Activated T-helper 1 cell treated with anti-CD3 and anti-CD28 coated beads, Interleukin-12 subunit alpha, Interleukin-12 subunit beta, Interleukin-2, Interleukin-4 antibody, amounts not matched to agents 30 ng/mL and 10 ng/mL and 1 ng/mL, durations not matched to agents 14 hours and 24 hours and 36 hours (primary cell): ENCODE measurements at places on chromosomes 2 and 18. TPM values are rescaled to one million over a fixed set of nuclear protein-coding genes. Genes with fewer than 3 reads are reported as not detected.

DNA sequence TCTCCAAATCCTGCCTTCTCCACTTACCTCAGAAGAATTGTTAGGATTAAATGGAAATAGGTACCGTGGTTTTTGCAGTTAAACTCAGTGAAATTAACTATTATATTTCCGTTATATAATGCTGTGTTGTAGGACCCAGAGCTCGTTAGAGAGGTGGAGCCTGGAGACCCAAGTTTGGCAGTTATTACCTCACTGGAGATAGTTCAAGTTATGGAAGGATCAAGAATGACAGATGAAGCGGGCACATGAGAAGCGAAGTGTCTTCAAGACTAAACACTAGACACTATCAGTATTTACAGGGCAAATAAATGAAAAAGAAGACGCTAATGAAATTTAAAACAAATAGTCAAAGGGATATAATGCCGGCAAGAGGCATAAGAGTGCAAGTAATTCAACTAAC is 866 bp downstream of the CWC22 start:
- H3K4me3 ChIP-seq = peak overlapping the region; percentile 94
- H3K27ac ChIP-seq = peak overlapping the region; percentile 97
- H3K36me3 ChIP-seq = peaks cover 9% of the 10 kb centered on the region
- peaks cover 31% of the 10 kb centered on the region for H3K4me1 ChIP-seq
- DNase-seq = no peak

DNA sequence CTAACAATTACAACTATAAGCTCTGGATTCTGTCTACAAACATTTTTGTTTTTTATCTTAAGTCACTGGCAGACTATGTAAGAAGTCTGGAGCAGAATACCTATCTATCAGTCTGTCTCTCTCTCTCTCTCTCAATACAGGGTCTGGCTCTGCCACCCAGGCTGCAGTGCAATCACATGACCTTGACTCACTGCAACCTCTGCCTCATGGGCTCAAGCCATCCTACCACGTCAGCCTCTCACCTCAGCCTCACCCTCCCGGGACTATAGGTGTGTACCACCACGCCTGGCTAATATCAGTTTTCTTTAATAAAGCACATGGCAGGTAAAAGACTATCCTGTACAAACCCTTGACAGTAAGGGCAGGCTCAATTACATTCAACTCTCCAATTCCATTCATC is 96.9 kb downstream of the OSBPL1A start:
- DNase-seq = no peak
- no peak overlapping the region for H3K4me3 ChIP-seq
- H3K4me1 ChIP-seq = no peaks in the 10 kb centered on the region
- no peak overlapping the region for H3K27ac ChIP-seq

GRCh38 chr2:176085120-176085788 is 1.5 kb upstream of the EVX2 start:
- H3K4me3 ChIP-seq = no peak overlapping the region
- H3K27me3 ChIP-seq = peaks cover 88% of the 10 kb centered on the region
- peak overlapping the region; percentile 58 for H3K27ac ChIP-seq
- H3K4me1 ChIP-seq = no peaks in the 10 kb centered on the region

DNA sequence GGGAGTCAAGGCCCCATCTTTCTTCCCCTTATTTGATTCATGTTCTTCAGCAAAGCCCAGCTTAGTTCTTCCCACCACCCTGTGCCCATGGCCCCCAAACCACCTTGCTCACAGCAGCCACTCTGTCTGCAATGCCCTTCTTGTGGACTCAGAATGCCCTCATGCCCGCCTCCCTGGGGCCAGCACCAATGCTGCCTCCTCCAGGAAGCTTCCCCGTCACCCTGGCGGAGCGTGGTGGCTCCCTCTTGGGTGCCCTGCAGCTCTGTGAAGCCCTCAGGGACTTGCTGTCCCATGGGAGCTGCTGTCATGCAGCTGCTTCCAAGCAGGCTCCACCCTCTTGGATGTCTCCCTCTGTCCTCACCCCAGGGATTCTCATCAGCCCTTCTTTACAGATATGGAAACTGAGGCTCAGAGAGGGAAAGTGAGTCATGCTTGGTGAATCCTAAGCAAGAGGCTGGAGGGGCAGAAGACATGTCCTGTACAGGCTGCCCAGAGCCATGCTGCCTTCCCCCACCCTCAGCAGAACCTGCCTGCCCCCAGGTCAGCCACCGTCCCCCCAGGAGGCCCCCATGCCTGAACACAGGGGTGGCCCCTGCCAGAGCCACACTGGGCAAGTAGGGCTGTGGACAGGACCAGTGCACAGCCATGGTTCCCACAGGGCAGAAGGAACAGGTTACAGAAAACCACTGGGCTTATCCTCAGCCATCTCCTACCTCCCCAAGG is 11.8 kb upstream of the DUSP2 start:
- peaks cover 4% of the 10 kb centered on the region for H3K36me3 ChIP-seq
- peaks cover 73% of the 10 kb centered on the region for H3K4me1 ChIP-seq
- H3K27ac ChIP-seq = peak overlapping the region; percentile 87

GRCh38 chr2:223669453-223670225 is 67.5 kb upstream of the SCG2 start:
- H3K4me1 ChIP-seq = no peaks in the 10 kb centered on the region
- peaks cover 4% of the 10 kb centered on the region for H3K27me3 ChIP-seq
- H3K36me3 ChIP-seq = no peaks in the 10 kb centered on the region
- no peak overlapping the region for H3K27ac ChIP-seq
- no peak for DNase-seq

GAD1 gene
- 4.7 and 5.3 TPM in 2 replicates for total RNA-seq

DES gene
- total RNA-seq = not detected in 2 replicates
